NCI-H1417 (cell line): ENCODE measurements at places on chromosomes 3 and 15.
A peak's percentile ranks its signal among the peaks of the same experiment; 100 is the strongest.

- DNase-seq, result no peak
These were observed 68.0 kb upstream of the NAALADL2 start for GRCh38 chr3:174791161-174791560.

GRCh38 chr15:74200871-74201419 lies 1.6 kb downstream of the STRA6 start:
- DNase-seq, result no peak

- DNase-seq, result no peak
These were observed 38.7 kb downstream of the THSD4 start for GRCh38 chr15:71153823-71154524.

GRCh38 chr15:56775641-56776040 lies 42.3 kb upstream of the ZNF280D start:
- DNase-seq, result no peak

- DNase-seq, result no peak
These were observed 24.1 kb downstream of the ZNF592 start for GRCh38 chr15:84772467-84772866.

DNA sequence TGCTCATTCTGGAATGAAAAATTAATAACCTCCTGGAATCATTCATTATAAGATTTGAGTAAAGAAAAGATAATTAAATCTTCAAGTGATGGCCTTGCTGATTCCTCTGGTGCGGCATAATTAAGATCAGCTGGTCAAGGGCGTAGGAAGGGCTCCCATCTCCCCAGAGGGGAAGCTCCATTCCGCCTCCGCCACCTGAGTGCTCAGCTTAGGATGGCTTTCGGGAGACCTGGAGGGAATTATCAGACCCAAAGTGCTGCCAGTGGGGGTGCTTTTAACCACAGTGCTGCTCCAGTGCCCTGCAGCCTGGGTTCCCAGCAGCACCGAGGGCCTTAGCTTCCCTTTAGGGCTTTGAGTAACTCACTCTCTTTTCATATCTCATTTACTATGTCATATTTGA lies 556.6 kb upstream of the RGMA start:
- DNase-seq, result no peak

- no peak for DNase-seq
These were observed 22.6 kb downstream of the SH3BP5 start for GRCh38 chr3:15309662-15310335.

- no peak for DNase-seq
These were observed 1.3 kb downstream of the ACTR8 start for GRCh38 chr3:53880396-53881345.

DNA sequence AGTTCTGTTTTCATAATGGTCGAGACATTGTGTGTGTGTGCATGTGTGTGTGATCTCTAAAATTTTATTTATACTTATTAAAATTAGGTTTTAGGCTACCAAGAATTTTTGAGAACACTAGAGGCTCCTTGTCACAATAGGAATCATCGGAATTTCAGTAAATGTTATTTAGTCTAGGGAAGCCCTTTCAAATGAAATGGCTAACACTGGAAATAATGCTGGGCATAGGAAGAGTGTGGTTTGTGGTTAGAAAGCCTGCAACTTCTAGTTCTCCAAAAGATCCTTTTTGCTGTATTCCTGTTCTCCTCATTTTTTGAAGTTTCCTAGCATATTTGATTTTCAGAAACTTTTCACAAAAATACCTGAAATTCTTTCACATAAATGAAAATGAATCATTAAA lies 92.5 kb upstream of the MBNL1 start:
- DNase-seq, result no peak

DNA sequence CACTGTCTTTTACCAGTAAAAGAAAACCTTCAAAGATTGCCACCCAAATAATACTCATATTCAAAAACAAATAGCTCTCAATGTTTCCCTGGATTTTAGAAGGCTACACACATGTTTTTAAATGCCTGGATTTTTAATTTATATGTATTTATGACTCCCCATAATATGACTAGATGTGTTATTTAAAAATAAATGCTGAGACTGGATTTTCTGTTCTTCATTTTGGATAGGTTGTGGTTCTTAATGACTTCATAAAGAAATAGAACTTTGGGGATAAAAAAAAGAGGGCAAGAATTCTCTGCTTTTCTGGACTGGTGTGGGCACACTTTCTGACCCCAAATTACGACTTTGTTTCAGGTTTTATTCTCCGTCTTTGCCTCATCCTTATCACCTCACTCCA lies 62.8 kb upstream of the LEKR1 start:
- DNase-seq, result no peak

- no peak for DNase-seq
These were observed 74.8 kb upstream of the RPL32 start for GRCh38 chr3:12916159-12916558.

DNA sequence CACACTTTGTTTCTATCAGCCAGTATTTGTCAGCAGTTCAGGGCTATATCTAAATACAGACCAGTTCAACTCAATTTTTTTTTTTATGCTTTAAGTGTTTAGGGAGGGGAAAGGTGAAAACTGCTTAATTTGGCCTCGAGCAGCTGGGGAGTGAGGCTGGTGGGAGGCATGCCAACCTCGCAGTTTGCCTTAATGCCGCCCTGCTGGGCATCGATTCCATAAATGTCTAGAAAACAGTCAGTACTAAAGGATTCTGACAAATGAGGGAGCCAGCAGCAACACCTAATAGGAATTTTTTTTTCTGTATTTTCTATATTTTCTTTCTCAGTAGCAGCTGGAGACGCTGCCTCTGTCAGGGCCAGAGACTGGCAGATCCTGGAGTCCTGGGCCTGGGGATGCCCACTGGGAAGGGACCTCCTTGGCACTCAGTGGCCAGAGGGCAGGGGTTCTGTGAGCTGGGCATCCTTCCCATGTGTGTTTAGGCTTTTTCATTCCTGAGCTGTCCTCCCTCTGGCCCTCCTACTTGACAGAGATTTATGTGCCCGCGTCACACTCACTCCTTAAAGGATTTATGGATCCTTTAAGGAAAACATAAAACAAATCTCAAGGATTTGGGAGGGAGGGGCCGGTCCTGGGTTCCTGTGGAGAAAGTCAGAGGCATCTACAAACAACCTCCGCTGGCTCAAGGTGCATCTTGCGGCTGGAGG lies 117.8 kb downstream of the WNT5A start:
- peak; percentile 36 for DNase-seq

GRCh38 chr3:13346481-13347389 lies 73.4 kb downstream of the NUP210 start:
- DNase-seq, result peak; percentile 72

DNA sequence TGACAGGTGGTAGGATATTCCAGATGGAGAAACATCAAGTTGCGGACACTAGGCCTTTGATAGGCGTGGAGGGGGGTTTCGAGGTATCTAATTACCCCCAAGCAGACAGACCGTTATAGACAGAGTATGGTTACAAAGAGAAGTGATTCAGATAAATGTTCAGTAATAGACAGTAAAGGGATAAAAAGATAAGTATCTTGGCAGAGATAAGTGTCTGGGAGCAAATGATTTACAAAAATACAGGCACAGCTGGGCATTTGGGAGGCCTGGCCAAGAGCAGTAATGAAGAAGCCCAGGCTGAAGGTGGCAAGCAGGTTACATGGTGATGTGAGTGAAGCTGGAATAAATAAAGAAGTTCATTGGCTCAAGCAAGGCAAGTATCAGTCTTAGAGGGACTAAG lies 659 bp upstream of the MYH15 start:
- no peak for DNase-seq

- DNase-seq, result no peak
These were observed 170.1 kb downstream of the NSUN3 start for GRCh38 chr3:94232921-94233320.

DNA sequence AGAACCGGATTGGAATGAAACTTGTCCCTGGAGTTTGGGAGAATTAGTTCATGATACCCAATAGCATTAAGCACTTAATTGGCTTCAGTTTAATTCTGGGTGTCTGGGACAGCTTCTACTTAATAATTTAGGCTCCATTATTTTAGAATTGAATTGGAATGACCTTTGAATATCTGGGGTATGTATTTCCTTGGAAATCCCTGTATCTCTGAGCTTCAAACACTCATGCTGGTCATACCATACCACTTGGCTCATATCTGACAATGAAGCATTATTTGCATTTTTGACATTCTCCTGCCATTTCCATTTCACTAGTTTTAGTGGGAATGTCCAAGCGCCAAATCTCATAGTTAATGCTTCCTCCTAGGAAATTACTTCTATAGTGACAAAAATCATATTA lies 393.1 kb downstream of the DIPK2A start:
- no peak for DNase-seq

DNA sequence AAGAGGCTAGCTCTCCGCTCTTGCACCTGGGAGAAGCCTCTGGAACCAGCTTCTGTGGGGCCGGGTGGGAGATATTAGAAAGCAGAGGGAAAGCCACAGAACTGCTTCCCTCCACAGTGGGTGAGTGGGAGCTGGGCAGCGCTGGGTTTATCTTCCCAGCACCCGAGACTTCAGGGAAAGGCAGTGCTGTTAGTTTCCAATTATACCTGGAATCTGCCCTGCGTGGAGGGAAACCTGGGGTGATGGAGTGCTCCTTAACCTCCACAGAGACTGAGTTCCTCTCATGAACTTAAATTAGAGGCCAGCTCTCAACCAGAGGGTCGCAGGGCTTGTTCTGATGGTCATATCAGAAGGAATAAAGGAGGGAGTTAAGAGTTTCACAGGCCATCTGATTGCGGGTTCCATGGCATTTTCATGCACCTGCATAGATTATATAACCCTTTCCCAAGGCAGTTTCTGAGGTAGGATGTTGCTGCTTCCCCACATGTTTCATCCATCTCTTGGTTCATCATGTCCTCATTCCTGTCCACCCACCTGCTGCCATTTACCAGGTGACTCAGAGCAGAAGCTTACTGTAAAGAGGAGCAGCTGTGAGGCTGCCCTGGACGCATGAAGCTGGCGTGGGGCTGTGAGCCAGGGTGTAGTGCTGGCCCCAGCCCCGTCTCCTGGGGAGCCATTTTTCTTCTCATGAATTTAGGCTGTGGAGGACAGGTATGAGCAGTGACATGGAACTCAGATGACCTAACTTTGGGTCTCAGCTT lies 42.5 kb downstream of the CA12 start:
- DNase-seq, result no peak

- DNase-seq, result no peak
These were observed 183.8 kb upstream of the THRB start for GRCh38 chr3:24678421-24678865.
